ENCODE measurements at places on chromosomes 11 and 22.
A peak's percentile ranks its signal among the peaks of the same experiment; 100 is the strongest.

DNA sequence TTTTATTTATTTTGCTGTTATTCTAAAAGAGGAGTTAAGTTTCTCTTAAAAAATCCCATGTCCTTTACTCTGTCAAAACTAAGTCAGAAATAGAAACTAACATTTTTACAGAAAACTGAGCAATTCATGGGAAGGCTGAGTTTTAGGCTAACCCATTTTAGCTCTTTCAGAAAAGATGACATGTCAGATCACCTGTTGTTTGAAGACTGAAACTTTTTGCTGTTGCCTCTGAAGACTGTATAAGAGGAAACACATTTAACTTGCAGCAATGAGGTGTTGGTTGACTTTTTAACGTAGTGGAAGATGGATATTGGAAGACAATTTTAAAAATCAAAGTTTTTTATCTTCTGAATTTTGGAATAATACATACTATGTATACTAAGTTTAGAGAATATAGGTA is 115.4 kb downstream of the METTL15 start:
- DNase-seq: no peak

DNA sequence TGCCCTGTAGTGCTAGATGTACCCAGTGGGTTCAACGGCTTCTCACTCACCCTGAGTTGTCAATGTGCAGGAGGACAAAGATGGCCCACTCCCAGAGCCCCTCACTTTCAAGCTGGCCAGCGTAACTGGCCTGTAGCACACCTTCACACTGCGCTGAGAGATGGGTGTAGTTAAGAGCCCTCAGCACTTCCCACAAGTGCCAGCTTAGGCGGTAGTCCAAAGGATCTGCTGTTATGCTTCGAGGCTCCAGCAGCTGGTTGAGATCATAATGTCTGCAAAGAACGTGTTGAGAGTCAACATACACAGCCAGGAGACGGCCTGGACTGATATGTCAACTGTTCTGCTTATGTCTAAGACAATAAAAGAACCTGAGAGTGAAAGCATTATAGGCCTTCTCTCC is 14.7 kb upstream of the CHRNA10 start:
- no peak for DNase-seq

DNA sequence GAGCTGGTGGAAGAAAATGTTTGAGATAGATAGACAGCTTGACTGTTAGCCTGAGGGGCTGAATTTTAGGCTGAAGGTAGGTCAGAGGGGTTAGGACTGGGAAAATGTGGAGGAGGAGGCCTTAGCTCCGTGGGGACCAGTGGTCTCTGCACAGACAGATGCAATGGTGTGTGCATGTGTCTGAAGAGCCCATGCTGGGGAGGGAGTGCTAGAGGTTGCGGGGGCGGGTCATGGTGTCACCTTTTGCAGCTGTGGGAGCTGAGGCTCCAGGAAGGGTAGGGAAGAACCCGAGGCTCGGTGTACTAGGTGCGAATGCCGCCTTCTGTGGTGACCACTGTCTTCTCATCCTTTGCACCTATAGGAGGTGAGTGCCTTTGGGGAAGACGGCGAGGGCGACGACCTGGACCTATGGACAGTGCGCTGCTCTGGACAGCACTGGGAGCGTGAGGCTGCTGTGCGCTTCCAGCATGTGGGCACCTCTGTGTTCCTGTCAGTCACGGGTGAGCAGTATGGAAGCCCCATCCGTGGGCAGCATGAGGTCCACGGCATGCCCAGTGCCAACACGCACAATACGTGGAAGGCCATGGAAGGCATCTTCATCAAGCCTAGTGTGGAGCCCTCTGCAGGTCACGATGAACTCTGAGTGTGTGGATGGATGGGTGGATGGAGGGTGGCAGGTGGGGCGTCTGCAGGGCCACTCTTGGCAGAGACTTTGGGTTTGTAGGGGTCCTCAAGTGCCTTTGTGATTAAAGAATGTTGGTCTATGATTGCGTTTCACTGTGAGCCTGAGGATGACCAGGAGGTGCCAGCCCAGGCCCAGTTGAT is 1.6 kb downstream of the SDF2L1 start:
- DNase-seq: no peak

DNA sequence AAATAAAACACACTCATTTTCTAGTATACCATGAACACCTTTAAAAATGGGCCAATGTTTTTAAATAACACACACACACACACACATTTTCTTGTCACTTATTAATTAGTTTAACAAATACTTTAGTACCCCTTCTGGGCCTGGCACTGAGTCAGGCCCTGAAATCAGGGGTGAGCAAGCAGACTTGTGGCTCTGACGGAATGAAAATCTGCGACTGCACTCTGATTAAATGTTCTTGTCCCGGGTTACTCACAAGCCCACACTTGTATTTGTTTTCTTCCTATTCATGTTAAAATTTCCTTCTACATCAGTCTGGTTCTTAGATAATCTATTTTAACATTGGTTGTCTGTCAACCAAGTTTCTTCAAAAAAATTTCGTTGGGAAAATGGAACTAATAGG is 43.0 kb upstream of the PDGFD start:
- no peak for DNase-seq

DNA sequence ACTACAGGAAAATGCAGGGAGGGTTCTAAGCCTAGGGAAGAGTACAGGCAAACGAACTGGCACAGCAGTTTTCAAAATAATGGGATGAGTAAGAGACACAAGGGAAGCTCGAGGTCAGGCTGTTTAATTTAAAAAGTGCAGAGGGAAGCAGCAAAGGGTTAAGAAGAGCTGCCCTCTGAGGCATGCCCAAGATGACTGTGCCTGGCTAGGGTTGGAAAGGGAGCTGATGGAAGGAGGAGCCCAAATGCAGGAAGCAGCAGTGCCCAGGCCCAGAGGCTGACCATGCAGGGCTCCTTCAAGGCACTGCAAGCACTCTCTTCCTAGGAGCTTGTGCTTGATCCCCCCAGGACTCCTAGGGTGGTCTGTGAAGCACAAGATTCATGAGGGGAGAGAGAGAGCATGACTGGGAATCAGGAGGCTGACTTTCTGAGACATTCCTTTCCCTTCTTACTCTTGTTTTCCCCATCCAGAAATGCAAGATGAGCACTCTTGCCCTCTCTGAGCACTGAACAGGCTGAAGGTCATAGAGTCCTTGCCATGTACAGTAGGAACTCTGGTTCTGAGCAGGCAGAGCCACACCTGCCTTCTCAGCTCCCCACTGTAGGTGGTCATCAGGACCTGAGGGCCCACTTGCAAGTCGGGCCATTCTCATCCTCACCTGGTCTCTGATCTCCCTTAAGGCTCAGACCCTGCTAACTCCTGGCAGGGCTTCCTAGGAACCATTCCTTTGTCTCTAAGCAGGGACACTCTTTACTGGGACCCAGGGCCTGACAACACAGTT is 46.7 kb upstream of the DRD2 start:
- peak; percentile 6 for DNase-seq

GRCh38 chr11:30089921-30090320 is 73.1 kb upstream of the KCNA4 start:
- DNase-seq: no peak

DNA sequence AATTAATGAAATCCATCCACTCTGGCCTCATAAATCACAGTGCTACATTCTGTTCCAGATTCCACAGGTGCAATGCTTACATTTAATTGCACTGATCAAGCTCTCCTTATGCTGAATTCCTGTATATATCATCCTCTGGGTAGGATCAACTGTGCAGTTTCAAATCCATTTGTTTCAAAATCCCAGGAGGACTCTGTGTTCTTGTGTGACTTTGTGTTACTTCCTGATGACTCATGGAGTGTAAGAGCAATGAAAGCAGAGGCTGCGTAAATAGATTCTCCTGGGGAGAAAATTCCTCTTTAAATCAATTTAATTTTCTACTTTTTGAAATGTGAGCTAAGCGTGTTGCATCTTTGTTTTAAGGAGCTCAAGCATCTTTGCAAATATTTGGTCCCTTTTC is 752.7 kb downstream of the METTL15 start:
- no peak for DNase-seq

DNA sequence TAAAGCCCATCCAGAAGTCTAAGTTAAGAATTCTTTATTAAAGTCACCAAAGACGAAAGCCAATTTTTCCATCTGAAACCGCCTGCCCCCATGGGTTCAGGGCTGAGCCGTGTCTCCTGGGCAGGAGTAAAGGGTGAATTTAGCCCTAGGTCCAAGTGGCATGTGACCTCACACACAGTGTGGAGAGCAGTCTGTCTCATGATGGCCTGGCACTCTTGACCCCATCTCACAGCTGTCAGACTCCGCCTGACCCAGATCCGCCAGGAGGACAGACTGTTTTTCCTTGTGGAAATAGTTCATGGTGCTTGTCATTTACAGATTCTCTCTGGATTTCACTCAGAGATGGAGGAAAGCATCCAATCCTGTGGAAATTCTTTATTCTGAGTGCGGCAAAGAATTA is 109.7 kb downstream of the GALNT18 start:
- no peak for DNase-seq

- DNase-seq: peak; percentile 60
These were observed 287 bp downstream of the RPS13 start for GRCh38 chr11:17077240-17077519.

- peak; percentile 55 for DNase-seq
These were observed 39.6 kb downstream of the LIF start for GRCh38 chr22:30206944-30207343.

GRCh38 chr11:719214-720016 is 13.4 kb downstream of the EPS8L2 start:
- DNase-seq: no peak

DNA sequence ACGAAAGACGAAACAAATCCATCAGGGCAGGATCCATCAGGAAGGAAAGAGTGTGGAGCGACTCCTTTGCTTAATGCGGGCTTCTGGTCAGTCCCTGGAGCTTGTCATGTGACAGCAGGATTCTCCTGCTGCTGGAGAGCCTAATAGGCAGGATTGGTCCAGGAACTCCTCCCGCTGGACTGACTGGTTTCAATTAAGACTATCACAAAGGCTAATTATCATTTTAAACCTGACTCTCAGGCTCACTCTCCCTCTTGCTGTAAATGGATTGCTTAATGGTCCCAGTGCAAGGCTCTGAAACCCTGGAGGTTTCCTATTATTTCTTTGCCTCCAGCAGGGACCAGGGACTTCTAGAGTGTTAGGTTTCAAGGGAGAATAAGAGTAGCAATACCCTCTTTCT is 493.8 kb downstream of the NTM start:
- no peak for DNase-seq

DNA sequence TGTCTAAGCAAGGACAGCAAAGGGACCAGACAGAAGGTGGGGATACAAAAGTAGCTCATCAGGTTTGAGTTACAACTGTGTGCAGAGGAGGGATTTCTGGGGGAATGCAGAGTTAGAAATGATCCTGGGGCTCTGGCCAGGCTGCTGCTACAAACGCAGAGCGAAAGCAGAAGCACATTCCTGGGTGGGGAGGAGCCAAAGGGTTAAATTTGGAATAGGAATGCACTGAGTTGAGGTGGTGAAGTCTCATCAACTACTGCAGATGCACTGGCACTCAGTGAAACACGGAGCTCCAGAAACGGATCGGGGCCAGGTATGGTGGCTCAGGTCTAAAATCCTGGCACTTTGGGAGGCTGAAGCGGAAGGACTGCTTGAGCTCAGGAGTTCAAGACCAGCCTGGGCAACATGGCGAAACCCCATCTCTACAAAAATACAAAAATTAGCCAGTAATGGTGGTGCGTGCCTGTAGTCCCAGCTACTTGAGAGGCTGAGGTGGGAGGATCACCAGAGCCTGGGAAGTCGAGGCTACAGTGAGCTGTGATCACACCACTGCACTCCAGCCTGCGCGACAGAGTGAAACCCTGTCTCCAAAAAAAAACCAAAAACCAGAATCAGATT is 3.2 kb downstream of the CHKA start:
- no peak for DNase-seq

DNA sequence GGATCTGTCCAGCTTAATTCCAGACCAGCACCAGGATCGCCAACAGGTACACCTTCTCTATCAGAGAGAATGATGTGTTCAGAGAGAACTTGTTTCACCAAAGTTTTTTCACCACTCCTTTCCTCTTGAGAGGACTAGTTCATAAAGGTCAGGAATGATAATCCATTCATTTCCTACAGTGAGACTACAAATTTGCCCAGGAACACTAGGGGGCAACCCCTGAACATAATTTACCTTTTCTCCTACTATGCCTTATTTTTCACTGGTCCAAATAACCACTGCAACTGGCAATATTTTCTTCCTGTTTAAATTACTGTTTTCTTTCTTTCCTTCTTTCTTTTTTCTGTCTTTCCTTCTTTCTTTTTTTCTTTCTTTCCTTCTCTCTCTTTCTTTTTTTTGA is 22.5 kb downstream of the CAVIN3 start:
- no peak for DNase-seq

DNA sequence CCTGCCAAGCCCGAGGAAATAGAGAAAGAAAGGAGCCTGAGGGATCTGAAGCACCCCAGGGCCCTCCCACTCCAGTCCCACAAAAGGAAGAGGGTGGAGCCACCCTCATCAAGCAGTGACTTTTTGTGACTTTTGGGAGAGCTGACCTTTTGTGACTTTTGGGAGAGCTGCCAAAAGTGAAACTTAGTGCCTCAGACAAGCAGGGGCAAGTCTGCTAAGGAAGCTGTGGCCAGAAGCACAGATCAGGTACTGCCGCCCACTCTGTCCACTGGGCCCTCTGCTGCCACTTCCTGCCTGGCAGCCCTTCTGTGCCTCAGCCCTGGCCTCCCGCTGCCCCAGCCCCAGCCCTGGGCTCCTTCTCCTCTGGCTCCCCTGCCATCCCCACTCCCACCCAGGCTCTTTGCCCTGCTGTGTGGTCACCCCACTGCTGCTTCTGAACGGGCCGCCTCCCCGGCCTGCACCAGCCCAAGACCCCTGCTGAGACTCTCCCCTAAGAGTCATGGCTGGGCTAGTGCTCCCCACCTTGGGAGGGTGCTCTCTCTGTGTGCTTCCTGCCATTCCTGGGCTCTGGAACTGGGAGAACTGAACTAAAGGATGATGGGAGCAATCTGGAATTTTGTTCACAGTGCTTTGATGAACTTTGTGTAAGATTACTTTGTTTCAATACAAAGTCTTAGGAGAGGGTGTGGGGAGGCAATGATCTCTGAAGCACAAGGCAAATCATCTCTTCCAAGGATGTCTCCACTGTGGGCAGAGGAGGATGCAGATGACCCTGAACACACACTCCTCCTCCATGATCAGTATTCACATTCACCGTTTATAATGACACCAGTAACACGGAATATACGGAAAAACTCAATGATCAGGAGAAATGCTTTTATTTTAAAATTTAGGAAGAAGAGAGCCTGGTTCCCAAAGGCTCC is at the start of gene APOBEC3H:
Gene APOBEC3H, plus strand, starts transcription at position 147 of the 923 bp plus-strand sequence. CDS start 3,035 bp downstream, outside the sequence.
- peak; percentile 55 for DNase-seq

DNA sequence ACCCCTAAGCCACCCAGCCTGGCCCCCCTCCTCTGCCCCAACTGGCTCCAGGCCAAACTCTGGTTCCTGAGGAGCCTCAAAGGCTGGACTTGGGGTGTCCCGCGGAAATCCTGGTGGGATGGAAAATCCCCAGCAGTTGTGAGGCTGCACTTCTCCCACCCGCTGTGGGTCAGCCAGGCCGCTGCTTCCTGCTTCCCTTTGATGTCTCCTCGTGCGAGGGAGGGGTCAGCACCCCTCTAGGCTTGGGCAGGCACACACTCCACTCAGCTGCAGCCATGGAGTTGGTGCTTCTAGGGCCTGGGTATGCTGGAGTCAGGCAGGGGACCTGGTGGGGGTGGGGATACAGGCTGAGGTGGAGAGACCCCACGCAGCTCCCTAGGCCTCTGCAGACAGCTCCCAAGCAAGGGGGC is 12.0 kb downstream of the KCNQ1OT1 start:
- DNase-seq: no peak
